Activated naive CD8-positive, alpha-beta T cell treated with anti-CD3 and anti-CD28 coated beads, Interleukin-2, amount 10 ng/mL, durations not matched to agents 7 days and 5 days (primary cell): ENCODE measurements at places on chromosomes 12 and 14.
A peak's percentile ranks its signal among the peaks of the same experiment; 100 is the strongest.

- DNase-seq = no peak
- H3K4me1 ChIP-seq = no peaks in the 10 kb centered on the region
- no peaks in the 10 kb centered on the region for H3K36me3 ChIP-seq
- H3K4me3 ChIP-seq = no peak overlapping the region
- H3K27ac ChIP-seq = no peak overlapping the region
Measured at GRCh38 chr12:108117163-108117849, 11.8 kb upstream of the WSCD2 start.

DNA sequence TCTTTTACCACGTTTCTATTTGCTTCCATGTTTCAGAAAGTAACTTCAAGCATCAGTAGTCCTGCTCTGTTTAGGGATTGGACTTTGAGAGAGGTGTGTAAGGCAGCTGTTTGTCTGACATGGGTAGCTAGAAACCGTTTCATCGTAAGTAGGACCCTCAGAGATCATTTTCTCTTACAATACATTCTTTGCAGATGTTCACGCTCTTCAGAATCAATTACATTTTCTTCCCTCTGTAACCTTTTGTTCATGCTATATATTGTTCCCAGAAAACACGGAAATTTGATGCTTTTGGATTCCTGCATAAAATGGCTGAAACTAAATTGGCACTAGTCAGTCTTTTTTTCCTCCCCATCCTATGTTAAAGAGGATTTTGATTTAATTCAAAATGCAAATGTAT is 62.6 kb upstream of the AEBP2 start:
- H3K27me3 ChIP-seq = no peaks in the 10 kb centered on the region
- no peak overlapping the region for H3K27ac ChIP-seq
- no peak overlapping the region for H3K4me3 ChIP-seq
- H3K36me3 ChIP-seq = no peaks in the 10 kb centered on the region
- no peaks in the 10 kb centered on the region for H3K4me1 ChIP-seq

GRCh38 chr12:121013715-121014114 is 2.6 kb downstream of the C12orf43 start:
- no peak for DNase-seq
- H3K4me1 ChIP-seq = peaks cover 11% of the 10 kb centered on the region
- no peak overlapping the region for H3K27ac ChIP-seq
- no peaks in the 10 kb centered on the region for H3K27me3 ChIP-seq
- H3K36me3 ChIP-seq = peaks cover 6% of the 10 kb centered on the region

DNA sequence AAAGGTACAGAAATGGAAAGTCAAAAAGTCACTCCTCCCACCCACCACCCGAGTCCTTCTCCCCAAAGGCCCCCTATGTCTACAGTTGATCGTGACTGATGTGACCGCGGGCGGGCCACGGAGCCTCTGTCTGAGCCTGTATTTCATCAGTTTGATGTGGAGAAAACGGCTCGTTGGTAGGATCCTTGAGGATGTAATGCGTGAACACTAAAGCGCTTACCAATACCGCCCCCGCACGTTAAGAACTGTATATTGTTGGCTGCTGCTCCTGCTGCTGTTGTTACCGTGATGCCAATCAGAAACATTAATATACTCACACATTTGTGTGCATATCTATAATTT is 24.6 kb upstream of the UBC start:
- H3K4me3 ChIP-seq = no peak overlapping the region
- peaks cover 12% of the 10 kb centered on the region for H3K4me1 ChIP-seq
- DNase-seq = peak; percentile 59
- peaks cover 10% of the 10 kb centered on the region for H3K36me3 ChIP-seq
- no peaks in the 10 kb centered on the region for H3K27me3 ChIP-seq
- no peak overlapping the region for H3K27ac ChIP-seq

DNA sequence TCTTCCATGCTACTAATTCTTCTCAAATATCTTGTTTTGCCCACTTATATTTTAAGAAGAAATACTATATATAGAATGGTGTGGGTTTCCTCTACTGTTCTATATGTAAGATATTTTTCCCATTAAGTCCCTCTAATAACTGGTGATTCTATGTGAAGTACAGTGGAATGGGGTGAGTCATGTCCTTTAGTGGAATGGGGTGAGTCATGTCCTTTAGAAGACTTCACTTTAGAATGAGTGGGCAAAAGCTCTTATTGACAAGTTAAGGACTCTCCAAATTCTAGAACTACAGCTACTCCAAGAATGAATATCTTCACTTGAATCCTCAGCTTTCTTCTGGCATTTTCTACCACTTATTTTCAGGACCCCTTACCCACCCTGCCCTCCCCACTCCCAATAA is 349.9 kb downstream of the ETNK1 start:
- DNase-seq = no peak
- H3K27me3 ChIP-seq = no peaks in the 10 kb centered on the region
- H3K27ac ChIP-seq = no peak overlapping the region

GRCh38 chr12:67456431-67456901 is 187.3 kb downstream of the CAND1 start:
- H3K36me3 ChIP-seq = peaks cover 2% of the 10 kb centered on the region
- peaks cover 9% of the 10 kb centered on the region for H3K4me1 ChIP-seq
- H3K4me3 ChIP-seq = no peak overlapping the region
- H3K27ac ChIP-seq = no peak overlapping the region
- H3K27me3 ChIP-seq = peaks cover 14% of the 10 kb centered on the region

DNA sequence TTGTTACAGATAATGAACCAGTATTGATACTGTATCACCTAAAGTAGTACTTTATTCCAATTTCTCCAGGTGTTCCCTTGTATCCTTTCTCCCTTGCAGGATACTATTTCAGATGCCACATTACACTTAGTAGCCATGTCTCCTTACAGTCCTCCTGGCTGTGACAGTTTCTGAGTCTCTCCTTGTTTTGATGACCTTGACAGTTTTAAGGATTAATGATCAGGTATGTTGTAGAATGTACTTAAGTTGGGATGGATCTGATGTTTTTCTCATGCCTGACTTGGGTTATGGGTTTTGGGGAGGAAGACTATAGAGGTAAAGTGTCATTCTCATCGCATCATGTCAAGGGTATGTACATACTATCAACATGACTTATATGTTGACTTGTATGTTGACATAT is 193.6 kb downstream of the ADGRD1 start:
- peaks cover 30% of the 10 kb centered on the region for H3K27me3 ChIP-seq
- H3K36me3 ChIP-seq = no peaks in the 10 kb centered on the region
- no peak overlapping the region for H3K27ac ChIP-seq
- H3K4me1 ChIP-seq = no peaks in the 10 kb centered on the region

DNA sequence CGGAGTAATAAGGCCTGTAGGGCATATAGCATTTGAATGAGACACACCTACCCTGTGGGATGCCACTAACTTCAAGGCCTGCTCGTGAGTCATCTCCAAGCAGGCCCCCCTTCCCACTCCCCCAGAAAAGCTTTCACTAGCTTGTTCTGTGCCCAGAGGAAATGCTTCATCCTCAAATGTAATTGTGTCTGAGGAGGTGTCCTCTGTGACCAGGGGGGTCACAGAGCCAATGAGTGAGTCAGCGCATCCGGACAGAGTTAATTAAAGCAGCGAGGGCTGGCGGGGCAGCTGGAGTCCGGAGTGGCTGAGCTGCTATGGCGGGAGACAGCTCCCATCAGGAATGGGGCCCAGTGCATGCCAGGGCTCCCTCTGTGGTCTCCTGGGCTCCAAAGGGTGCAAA is 27.0 kb upstream of the ESRRB start:
- no peaks in the 10 kb centered on the region for H3K36me3 ChIP-seq
- peaks cover 5% of the 10 kb centered on the region for H3K4me1 ChIP-seq
- H3K27me3 ChIP-seq = peaks cover 30% of the 10 kb centered on the region
- H3K4me3 ChIP-seq = no peak overlapping the region

- H3K27me3 ChIP-seq = peaks cover 5% of the 10 kb centered on the region
- H3K4me3 ChIP-seq = no peak overlapping the region
- H3K27ac ChIP-seq = no peak overlapping the region
Measured at GRCh38 chr14:25103271-25103670, 53.3 kb upstream of the STXBP6 start.

GRCh38 chr14:73438993-73439392 is 19.4 kb downstream of the NUMB start:
- no peaks in the 10 kb centered on the region for H3K27me3 ChIP-seq
- H3K36me3 ChIP-seq = peaks cover 1% of the 10 kb centered on the region
- peaks cover 6% of the 10 kb centered on the region for H3K4me1 ChIP-seq
- no peak overlapping the region for H3K4me3 ChIP-seq

- no peaks in the 10 kb centered on the region for H3K27me3 ChIP-seq
- no peak overlapping the region for H3K27ac ChIP-seq
- H3K36me3 ChIP-seq = no peaks in the 10 kb centered on the region
- H3K4me1 ChIP-seq = no peaks in the 10 kb centered on the region
- DNase-seq = no peak
Measured at GRCh38 chr12:87667378-87667777, 361.8 kb downstream of the C12orf50 start.
